HuH-7.5 (cell line): ENCODE measurements at places on chromosomes 1 and 21.

GRCh38 chr1:60952612-60953111 is 129.7 kb upstream of the NFIA start:
- no peak for DNase-seq

DNA sequence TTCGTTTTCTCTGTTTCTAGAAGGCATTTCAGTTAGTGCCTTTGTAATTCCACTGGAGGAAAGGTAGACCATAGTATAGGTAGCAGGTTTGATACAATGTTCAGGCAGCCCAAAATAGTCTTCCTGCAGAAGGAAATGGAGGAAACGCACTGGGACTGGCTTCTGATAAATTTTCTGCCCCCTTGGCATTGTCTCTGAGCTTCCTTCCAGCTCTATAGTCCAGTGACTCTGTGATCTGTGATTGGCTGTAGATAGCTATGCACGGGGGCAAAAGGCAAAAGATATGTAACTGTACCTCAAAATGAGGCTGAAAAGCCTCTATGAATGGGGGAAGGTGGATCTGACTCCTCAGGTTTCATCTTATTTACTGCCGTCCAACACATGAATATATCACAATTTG is 5.8 kb upstream of the MAGOH start:
- no peak for DNase-seq

DNA sequence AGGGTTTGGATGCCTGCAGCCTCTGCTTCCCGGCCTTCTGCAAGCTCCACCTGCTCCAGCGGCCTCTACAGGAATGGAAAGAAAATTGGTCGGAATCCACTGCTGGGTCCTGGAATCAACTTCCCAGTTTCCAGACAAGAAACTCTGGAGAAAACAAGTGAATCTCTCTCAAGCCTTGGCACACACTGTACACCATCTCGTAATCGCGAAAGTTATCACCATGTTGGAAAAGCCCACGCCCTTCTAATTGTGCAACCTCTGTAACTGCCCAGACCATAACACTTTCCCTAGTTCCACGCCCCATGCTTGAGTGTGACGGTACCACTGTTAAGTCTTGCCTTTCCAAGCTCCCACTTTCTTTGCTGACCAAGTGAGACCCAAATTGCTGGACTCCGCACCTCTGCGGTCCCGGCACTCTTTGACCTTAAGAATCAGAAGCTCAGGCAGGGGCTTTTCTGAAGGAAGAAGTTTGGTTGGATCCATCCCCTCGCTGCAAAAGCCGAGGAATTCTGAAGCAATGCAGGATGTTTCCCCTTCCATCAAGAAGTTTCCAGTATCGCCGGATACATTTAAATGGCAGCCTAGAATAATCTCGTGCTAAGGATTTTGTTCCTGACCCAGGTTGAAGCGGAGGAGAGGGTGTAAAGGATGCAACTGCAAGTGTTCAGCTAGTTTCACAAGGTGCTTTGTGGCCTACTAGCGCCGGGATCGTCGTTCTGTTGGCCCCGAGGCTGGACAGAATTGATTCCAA is 6.2 kb downstream of the NR5A2 start:
- no peak for DNase-seq

DNA sequence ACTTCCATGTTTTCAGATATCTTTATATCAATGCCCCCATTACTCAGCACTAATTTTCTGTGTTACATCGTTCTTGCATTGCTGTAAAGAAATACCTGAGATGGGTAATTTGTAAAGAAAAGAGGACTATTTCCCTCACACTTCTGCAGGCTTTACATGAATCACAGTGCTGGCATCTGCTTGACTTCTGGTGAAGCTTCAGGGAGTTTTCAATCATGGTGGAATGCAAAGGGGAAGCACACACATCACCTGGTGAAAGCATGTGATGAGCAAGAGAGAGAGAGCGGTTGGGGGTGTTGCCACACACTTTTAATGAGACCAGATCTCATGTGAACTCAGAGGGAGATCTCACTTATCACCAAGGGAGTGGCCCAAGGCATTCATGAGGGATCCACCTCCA is 14.9 kb upstream of the APP start:
- DNase-seq = no peak

DNA sequence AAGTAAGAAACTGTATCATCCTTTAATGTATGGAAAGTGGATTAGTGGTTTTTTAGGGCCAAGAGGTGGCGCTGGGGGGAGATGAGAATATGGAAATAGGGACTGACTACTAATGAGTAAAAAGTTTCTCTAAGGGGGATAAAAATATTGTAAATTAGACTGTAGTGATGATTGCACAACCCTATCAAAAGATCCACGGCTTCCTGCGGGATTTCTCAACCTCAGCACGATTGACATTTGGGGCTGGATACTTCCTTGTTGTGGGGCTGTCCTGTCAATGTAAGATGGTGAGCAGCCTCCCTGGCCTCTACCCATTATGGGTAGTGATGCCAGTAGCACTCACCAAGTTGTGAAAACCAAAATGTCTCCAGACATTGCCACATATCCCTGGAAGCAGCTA is 36.0 kb upstream of the PRDM2 start:
- no peak for DNase-seq

DNA sequence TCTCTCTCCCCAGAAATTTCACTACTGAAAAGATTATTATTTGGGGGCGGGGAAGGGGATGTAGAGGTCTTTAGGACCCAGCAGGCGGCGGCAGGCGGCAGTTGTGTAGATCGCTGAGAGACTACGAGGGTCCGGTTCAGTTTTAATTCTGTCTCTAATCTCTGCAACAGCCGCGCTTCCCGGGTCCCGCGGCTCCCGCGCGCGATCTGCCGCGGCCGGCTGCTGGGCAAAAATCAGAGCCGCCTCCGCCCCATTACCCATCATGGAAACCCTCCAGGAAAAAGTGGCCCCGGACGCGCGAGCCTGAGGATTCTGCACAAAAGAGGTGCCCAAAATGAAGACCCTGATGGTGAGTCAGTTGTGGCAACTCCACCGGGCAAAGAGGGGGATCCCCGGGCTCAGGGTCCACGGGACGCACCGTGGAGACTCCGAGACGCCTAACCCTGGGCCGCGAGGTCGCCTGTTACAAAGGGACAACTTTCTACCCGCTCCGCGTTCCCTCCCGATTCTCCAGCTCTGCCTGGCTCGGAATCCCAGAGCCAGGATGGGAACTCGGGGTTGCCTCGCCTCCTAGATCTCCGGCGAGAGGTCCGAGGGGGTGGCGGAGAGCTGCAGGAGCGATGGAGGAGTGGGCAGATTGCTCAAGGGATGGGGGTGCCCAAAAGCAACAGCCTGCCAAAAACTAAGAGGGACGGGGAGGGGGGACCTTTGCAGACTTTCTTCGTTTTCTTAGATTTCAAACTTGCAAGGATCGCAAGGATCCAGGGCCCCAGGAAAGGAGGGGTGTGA is at the start of gene ST6GALNAC5:
ST6GALNAC5 (plus strand) TSS at position 139 of the 789 bp plus-strand sequence.
- DNase-seq = peak; percentile 51

DNA sequence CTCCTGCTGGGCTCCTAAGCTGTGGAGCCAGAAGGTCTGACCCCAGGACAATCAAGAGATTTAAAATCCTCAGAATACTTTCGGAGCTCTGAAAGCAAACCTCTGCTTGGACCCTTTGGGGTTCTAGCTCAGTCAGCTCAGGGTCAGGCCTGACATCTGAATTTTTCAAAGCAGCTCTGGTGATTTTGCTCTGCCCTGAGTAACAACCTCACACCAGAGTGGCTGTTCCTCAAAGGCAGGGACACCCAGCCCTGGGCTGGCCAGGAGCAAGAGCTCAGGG is 11.9 kb downstream of the SLC1A7 start:
- no peak for DNase-seq

- no peak for DNase-seq
Measured at GRCh38 chr1:108109295-108109973, 90.7 kb downstream of the SLC25A24 start.

DNA sequence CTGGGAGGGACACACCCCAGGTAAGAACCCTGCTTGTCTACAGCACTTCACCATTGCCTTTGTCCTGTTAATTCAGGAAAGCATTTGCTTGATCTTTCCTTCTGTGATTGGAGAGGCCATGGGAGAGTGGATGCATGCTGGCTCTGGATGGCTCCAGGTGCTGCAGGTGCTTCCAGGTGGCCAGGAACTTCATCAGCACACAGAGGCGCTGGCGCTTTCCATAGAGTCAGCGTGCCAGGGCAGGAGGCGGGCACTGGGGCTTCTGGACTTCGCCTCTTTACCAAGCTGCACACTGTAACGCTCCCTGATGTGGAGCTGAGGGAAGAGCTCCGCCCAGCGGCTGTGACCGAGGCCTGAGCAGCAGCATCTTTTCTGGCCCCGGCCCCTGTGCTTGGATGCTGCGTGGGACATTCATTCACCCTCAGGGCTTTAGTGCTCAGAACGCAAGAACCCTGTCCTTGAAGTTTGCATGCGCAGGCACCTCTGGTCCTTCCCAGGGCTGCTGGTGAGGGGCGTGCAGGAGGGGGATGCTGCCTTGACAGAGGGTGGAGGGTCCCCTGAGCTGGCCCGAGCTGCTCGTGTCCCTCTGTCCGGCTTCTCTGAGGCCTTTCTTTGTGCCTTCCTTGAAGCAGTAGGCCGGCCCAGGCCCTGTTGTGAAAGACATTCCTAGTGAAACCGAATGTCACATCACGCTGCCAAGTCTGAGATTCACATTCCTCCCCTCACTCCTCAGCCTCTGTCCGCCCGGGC is 1.6 kb upstream of the MX2 start:
- DNase-seq = no peak

- no peak for DNase-seq
Measured at GRCh38 chr1:54304518-54304917, 101.7 kb downstream of the SSBP3 start.

- no peak for DNase-seq
Measured at GRCh38 chr1:60849401-60849800, 233.0 kb upstream of the NFIA start.

DNA sequence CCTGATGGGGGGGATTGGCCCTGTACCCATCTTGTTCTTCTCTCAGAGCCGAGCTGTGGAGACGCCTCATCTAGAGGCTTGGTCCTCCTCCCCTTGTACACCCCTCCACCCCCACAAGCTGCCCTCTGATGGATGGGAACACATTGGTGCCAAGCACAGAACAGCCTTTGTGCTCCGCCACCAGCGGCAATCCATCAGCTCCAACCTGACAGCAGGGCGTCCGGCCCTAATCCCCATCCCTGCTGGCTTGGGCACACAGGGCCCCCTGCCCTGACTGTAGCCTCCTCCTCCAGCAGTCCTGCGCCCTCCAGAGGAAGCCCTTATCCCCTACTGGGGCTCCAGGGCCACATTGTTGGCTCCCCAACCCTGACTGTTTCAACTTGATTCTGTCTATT is 3.8 kb upstream of the MYOG start:
- DNase-seq = no peak

- no peak for DNase-seq
Measured at GRCh38 chr1:86516335-86516734, 30.5 kb upstream of the CLCA4 start.

DNA sequence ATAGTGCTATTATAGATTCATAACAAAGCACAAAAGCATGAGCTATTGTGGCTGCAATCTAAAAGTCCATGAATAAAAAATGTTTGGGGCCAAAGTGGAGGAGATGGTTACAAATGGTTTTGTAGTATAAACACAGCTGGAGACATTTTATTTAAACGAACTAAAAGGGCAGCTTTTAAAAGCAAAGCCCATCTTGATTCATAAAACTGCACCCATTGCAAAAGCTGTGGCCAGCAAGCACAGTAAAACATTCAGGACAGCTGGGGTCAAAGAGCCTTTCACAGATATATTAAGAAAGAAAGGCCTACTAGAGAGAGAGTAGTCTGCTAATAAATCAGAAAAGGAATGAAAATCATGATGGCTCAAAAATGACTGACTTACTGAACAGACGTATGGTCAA is 520.8 kb downstream of the NUF2 start:
- DNase-seq = no peak

GRCh38 chr1:3084154-3084553 is 15.2 kb downstream of the PRDM16 start:
- no peak for DNase-seq

GRCh38 chr1:173627269-173627668 is 7.9 kb upstream of the TEX50 start:
- DNase-seq = no peak

DNA sequence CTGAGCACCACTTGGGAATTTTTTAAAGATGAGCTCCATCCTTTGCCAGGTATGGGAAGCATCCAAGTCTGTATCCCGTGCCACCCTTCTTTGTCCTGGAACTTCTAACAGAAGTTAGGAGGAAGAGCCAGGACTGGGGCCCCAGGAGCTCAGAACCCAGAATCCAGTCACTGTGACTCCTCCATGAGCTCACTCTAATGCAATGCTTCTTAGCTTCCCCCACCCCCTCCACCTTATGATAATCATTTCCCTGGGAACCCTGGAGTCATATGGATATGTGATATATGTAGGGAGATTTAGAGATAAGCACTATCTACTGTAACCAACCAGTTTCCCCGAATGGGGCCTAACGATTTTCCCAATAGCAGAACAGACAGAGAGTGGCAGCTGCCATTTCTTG is 758 bp upstream of the SPRR5 start:
- DNase-seq = no peak

DNA sequence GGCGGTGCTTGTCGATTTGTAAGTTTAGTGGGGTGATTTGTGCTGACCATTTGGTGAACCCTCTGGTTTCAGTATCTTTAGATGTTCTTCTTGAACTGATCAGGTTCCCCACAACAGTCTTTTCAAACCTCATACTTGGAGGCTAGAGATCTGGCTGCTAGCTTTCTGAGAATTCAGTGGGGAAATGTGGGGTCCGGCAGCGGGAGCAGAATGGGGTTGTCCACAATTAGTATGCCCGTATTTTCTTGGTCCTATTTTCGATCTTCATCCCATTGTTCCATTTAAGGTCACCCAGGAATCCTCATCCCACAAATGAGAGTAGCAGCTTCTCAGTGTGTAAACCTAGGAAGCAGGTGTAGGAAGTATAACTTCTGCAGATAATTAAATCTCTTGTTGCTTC is 10.3 kb upstream of the TPTE start:
- DNase-seq = no peak

GRCh38 chr1:32876341-32877210 is 5.9 kb upstream of the FNDC5 start:
- peak; percentile 89 for DNase-seq

GRCh38 chr1:183989078-183989577 is 48.4 kb downstream of the COLGALT2 start:
- no peak for DNase-seq

- peak; percentile 81 for DNase-seq
Measured at GRCh38 chr1:42931108-42931539, 27.5 kb downstream of the SLC2A1 start.

GRCh38 chr21:27476696-27477095 is 509.8 kb upstream of the ADAMTS5 start:
- DNase-seq = no peak

DNA sequence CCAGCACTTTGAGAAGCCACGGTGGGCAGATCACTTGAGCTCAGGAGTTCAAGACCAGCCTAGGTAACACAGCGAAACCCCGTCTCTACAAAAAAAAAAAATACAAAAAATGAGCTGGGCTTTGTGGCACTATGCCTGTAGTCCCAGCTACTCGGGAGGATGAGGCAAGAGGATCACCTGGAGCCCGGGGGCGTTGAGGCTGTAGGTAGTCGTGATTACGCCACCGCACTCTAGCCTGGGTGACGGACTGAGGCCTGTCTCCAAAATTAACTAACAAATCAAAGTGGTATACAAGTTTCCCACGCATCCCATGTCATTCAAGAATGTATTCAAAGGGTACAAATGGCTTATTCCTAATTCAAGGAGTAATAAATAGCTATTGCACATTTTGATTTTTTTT is 2.4 kb downstream of the AUNIP start:
- DNase-seq = no peak
